Suppressor macrophage treated with lipopolysaccharide for 1 hour (primary cell): ENCODE measurements at places on chromosomes 2 and 18.

DNA sequence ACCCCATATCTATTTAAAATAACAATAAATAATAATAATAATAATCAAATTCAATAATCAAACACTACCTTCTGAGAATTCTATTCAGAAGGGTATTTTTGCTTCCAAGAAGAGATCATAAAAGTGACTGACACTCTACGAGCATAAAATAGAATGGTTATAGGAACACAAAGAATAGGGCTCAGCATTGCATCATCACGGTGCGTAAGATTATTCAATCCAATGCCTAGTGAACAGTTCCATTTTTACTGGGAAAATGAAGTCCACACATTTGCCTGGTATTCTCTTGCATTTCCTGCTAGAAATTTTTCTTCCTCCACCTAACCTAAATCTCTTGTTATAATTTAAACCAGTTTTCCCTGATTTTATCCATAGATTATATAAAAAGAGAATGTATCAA lies 55.8 kb downstream of the AP1S3 start:
- DNase-seq, result no peak

DNA sequence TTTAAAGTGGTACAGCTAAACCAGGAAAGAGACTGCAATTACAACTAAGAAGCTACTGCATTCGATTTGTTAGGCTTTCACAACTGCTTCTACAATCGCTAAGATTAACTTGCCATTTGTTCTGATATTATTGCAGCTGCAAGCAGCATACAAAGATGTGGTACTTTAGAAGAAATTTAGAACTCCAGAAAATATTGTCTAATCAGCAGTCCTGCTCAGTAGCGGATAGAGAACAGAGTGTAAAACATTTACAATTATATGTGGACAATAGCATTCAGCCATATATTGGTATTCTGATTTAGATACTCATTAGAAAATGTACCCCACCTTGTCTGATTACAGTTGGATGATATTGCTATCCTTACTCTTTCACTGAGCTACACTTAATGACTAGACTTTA lies 265.3 kb downstream of the DCC start:
- no peak for DNase-seq

DNA sequence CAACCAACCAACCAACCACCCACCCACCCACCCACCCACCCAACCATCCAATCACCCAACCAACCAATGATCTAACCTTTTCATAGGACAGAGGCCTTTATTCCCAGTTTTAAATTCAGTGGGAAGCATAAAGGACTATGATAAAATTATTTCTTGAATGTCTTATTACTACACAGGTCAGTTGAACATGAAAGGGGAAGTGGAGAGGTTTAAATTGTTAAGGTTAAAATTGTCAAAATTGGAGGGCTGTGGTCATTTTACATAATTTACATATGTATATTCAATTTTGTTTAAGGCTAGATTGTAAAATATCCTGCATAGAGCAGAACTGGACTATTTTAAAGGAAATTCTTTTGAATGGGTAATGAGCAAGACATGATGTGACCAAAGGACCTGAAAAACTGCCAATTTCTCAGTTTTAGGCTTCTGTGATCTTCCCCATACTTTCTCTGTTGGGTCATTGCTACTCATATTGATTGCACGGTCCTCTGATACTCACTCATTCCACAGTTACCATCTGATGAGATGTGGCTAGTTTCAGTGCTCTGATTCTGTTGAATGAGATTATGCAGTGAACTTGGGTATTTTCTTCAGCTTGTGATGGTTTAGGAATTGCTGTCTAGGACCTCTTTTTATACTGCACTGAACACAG lies 127.4 kb downstream of the PLCL1 start:
- no peak for DNase-seq

- DNase-seq, result no peak
These were observed 5.6 kb downstream of the TMEM247 start for GRCh38 chr2:46485002-46485401.

DNA sequence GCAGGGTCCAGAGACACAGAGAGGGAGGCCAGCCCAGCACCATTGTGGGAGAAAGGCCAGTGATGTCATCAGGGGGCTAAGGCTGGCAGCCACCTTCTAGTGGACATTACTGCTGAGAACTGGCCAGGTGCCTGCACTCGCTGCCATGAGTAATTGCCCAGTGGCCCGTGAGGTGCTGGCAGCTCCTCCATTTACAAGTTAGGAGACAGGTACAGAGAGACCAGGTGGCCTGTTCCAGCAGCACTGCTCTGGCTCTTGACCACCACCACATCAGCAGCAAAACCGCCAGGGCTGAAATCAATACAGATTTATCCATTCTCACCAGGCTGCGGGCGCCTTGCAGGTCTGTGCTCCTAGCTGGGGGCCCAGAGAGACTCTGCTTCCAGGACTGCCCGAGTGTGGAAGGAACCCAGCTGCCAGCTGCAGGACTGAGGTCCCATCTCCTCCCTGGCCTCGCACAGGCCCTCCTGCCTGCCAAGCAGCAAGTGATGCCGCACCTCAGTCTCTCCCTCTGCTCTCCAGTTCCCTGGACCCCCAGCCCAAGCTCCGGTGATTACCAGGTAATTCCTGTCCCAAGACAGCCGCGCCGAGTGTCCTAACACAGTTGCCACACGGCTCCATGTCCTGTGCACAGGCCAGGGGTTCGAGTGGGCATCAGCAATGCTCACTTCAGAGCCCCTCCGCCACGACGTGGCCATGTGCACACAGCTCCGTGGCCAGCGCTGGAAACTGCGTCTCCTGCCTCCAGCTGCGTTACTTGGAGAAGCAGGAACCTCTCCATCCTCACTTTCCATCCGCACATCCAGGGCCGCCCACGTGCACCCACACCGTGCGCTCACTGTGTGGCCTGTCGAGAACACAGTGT lies 101.0 kb upstream of the CTDP1 start:
- no peak for DNase-seq

GRCh38 chr2:206614811-206615210 lies 27.5 kb upstream of the FAM237A start:
- peak; percentile 1 for DNase-seq

DNA sequence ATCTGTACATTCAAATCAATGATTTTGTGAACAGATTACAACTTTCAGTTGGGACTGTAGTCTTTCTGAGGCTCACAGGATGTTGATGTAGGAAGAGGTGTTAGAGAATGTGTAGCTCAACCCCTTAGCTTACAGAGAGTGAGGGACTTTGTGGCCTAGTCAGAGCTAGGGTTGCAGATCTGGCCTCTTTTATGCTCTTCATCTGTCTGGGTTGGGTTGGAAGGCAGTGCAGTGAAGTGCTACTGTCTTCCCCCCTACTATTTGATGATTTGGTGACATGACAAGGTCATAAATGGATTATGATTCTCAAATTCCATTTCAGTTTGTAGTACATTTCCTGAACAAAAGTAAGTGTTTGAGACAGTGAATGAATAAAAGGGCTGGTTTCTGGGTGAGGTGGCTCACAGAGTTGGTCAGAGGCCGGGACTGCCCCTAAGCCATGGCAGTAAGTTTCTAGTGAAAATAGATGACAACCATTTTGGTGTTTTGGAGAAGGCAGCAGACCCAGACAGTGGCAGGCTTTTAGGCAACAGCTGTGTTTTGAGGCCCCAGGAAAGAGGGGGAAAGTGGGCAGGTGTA lies 21.6 kb downstream of the MAP4K4 start:
- DNase-seq, result no peak

DNA sequence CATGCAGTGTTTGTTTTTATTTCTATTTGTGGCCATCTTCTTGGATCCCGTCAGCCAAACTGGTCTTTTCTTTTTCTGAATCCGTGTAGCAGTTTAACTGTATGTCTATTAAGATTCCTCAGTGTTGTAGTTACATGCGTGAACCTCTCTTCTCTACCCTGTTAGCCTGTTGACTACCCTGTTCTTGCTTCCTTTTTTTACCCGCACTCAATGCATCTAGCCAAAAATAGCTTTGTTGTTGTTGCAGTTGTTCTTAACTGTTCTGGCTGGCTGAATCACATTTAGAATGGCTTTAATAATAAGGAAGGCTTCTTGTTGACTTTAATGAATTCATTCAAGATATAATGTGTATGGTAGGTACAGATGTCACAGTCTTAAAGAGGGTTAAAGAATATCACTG lies 137.1 kb downstream of the LCLAT1 start:
- peak; percentile 21 for DNase-seq

GRCh38 chr18:50855976-50856757 lies 22.8 kb upstream of the ME2 start:
- no peak for DNase-seq

DNA sequence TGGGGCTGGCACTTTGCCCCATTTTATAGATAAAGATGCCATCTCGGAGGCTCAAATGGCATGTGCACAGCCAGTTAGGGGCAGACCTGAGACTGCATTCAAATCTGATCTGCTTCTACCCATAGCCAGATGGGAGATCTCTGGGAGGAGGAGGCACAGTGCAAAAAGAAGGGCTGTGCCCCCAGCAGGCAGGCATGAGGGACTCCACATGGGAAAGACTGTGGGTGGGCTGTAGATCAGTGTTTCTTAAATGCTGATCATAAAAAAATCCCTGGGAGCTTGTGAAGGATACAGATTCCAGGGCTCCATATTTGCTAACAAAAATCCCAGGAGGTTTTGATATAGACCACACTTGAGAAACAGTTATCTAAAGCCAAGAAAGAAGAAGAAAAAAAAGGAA lies 15.2 kb downstream of the PAX8 start:
- DNase-seq, result no peak

DNA sequence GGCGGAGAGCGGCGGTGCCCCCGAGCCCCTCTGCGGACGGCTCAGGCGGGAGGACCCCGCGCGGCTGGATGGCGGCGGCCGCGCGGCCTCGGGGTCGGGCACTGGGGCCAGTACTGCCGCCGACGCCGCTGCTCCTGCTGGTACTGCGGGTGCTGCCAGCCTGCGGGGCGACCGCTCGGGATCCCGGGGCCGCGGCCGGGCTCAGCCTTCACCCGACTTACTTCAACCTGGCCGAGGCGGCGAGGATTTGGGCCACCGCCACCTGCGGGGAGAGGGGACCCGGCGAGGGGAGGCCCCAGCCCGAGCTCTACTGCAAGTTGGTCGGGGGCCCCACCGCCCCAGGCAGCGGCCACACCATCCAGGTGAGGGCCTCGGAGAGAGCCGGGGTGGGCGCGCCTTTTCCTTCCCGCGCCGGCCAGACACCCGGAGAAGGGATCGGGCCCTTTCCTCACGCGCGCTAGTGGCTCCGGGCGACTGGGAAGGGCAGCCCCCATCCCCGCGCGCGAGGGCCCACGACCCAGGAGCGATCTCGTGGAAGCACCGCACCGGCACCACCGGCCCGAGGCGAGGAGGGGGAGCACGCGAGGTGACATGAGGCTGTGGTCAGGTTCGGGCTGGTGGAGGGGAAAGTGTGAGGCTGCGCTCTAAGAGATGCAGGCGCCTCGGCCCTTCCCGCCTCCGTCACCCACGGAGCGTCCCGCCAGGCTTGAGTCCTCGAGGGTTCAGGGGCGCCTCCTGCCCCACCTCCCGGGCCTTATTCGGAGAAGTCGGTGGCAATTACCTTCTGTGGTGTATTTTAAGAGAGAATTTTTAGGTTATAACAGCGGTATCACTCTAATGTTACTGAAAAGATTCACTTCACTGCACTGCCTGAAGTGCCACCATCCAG lies 607 bp downstream of the LAMA3 start:
- DNase-seq, result peak; percentile 34

- peak; percentile 51 for DNase-seq
These were observed 118.0 kb upstream of the MSTN start for GRCh38 chr2:190180313-190181122.

GRCh38 chr2:204973616-204974015 lies 428.3 kb downstream of the PARD3B start:
- DNase-seq, result no peak

DNA sequence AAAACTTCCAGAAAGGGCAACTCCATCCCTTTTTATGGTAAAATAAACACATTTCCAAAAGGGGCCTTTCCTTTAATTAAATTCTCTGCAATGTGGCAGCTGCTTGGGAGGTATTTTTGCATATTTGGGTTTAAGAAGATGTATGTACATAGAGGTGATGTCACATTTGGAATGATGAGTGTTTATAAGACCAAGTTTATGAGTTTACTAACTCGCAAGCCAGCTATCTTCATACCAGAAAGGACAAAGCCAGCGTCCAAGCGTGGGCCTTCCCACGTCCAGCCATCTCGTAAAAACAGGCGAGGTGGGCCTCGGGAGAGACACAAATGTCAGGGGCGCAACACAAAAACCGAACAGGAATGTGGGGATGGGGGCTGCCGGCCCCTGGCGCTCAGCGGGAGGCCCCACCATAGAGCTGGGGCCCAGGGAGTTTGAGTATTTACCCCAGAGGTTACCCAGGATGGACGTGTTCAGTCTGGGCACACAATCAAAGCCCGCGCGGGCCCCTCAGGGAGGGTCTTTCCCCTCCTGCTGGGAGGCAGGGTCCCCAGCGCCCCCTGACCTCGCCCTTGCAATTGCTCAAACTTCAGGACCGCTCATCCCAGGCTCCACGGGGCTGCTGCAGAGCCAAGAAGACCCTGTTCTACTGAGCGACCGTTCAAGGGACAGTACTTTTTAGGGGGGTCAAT lies 137.3 kb downstream of the TWIST2 start:
- DNase-seq, result no peak

- no peak for DNase-seq
These were observed 61.2 kb upstream of the LRRTM1 start for GRCh38 chr2:80365762-80366161.

DNA sequence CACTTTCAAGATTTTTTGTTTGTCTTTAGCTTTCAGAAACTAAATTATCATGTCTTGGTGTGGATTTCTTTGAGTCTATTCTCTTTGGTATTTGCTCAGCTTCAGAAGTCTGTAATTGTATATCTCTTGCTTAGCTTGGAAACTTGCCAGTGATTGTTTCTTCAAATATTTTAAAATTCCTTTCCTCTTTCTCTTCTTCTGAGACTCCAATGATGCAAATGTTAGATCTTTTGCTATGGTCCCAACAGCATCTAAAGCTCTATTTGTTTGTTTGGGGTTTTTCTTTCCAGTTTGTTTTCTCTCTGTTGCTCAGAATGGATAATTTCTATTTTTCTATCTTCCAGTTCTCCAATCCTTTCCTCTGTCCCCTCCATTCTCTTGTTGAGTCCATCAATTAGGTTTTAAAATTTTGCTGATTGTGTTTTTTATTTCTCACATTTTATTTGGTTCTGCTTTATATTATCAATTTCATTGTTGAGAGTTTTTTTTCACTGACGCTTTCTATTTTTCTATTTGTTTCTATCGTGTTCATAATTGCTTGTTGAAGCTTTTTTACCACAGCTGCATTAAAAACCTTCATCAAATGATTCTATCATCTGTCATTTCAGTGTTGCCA lies 81.5 kb upstream of the DAPL1 start:
- DNase-seq, result no peak

- peak; percentile 61 for DNase-seq
These were observed 73.2 kb downstream of the MAP4K4 start for GRCh38 chr2:101770726-101771125.

DNA sequence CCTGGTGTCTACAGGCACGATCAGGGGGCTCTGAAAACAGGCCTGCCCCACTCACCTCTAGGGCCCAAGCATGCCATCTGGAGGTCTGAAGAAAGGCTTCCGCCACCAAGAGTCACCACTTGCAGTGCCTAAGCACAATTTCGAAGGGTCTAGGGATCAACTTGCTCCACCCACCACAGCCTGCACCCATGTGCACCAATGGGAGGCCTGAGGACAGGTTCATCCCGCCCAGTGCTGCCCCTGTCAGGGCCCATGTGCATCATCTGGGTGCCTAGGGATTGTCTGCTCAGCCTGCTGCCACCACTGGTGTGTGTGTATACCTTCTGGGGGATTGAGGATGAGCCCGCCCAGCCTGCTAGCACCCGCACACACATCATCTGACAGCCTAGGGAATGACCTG lies 121.0 kb upstream of the ACVR1C start:
- DNase-seq, result no peak

- DNase-seq, result no peak
These were observed 203.4 kb upstream of the DPP10 start for GRCh38 chr2:114238910-114239559.
